ENCODE measurements at places on chromosomes 1 and 21.
A peak's percentile ranks its signal among the peaks of the same experiment; 100 is the strongest.

GRCh38 chr1:153527683-153528040 lies 8.1 kb downstream of the S100A6 start:
- DNase-seq, result no peak

DNA sequence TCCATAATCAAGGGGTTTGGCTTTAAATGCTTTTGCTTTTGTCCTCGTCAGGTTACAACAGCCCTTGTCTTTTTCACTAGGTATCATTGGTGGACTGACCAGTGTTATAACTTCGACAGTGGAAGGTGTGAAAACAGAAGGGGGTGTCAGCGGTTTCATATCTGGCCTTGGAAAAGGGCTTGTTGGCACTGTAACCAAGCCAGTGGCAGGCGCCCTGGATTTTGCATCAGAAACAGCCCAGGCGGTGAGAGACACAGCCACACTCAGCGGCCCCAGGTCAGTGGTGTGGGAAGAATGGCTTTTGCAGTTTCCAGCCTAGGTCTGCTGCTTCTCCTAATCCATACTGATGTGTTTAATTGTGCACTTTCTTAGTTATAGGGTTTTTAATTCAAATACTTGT lies 157.9 kb downstream of the DHRS3 start:
- DNase-seq, result no peak

DNA sequence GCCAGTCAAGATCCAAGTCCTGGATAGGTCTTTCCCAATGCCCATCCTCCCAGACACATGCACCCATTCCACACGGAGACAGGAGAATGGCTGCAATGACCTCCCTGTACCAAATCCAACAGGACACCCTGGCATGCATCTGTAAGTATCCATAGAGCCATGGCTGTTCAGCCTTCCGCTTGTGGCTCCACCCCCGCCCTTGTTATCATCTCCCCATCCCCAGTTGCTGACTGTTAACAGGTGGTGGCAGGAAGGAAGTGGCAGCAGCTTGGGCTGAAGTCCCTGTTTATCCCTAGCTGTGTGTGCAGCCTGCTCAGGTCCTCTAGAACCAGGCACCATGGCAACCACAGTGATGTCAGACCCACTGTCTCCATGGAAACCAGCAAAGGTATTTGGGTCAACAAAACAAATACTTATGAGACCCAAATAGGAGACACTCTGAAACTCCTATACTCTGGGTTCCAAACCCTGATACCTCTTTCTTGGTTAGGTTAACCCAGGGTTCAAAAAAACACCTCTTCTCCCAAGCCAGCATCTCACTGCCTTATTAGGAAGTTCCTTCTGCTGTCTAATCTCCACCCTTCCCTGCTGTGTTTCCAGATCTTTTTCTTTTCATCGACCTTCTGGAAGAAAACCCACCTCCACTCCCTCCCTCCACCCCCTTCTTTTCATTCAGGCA lies 721 bp downstream of the PBXIP1 start:
- DNase-seq, result peak; percentile 92

- DNase-seq, result no peak
Measured at GRCh38 chr21:39400173-39400572, 45.4 kb downstream of the LCA5L start.

DNA sequence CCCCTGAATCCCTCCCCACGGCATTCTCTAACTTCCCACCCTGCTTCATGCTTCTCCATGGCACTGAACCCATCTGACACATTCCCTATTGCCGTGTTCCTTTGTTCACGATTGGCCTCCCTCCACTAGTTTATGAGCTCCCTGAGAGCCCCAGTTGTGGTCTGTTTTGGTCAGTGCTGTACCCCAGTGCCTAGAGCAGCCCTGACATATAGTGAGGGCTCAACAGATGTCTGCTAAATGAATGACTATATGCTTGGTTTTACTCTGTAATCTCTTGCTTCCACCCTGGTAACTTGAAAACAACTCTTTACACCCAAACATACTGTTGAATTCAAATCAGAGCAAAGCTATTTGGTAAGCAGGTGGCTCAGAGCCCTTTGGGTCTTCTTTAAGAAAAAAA lies 171.1 kb upstream of the EDN2 start:
- no peak for DNase-seq

All from activated CD8-positive, alpha-beta memory T cell treated with anti-CD3 and anti-CD28 coated beads for 1 hour (primary cell).